A375 (cell line): ENCODE measurements at places on chromosomes 5 and 9. TPM values are rescaled to one million over a fixed set of nuclear protein-coding genes. Genes with fewer than 3 reads are reported as not detected.

Gene CA9
- 23.5 and 29.2 TPM in 2 replicates for total RNA-seq

Gene FAM169A
- 12.4 and 13.1 TPM in 2 replicates for total RNA-seq

Gene ZSWIM6
- total RNA-seq = 5.7 and 7.1 TPM in 2 replicates

Gene KIF24
- total RNA-seq = 4.5 and 4.6 TPM in 2 replicates

Gene CCDC152
- 0.23 and 0.27 TPM in 2 replicates for total RNA-seq

Gene AIF1L
- 30.1 and 30.9 TPM in 2 replicates for total RNA-seq

Gene CD74
- 1,665 and 1,791 TPM in 2 replicates for total RNA-seq

Gene EGFL7
- total RNA-seq = 21.5 and 22.0 TPM in 2 replicates

Gene SLC25A2
- total RNA-seq = 0.19 TPM in 1 of 2 replicates, not detected in the other

Gene DENND4C
- 32.2 and 35.5 TPM in 2 replicates for total RNA-seq

Gene FAM221B
- total RNA-seq = not detected in 2 replicates

Gene ZNF658
- total RNA-seq = 3.7 and 4.3 TPM in 2 replicates

Gene TAL2
- 0.24 TPM in 1 of 2 replicates, not detected in the other for total RNA-seq

Gene NTNG2
- 0.23 and 0.80 TPM in 2 replicates for total RNA-seq

Gene PCDHA9
- 1.8 and 2.2 TPM in 2 replicates for total RNA-seq

Gene TMEM215
- total RNA-seq = not detected in 2 replicates

Gene FRRS1L
- not detected in 2 replicates for total RNA-seq

Gene PCDHGC3
- total RNA-seq = 62.5 and 65.1 TPM in 2 replicates

Gene SPATA31D1
- total RNA-seq = not detected in 2 replicates

Gene RBM18
- 8.7 and 11.7 TPM in 2 replicates for total RNA-seq

Gene CDKN2B-AS1
- 0.08 TPM in 1 of 2 replicates, not detected in the other for total RNA-seq

Gene EQTN
- not detected in 2 replicates for total RNA-seq

Gene SLC34A1
- total RNA-seq = 0.34 and 0.61 TPM in 2 replicates

Gene LRRC19
- not detected in 2 replicates for total RNA-seq

Gene OR1J2
- 0.49 TPM in 1 of 2 replicates, not detected in the other for total RNA-seq

Gene IL5
- not detected in 2 replicates for total RNA-seq

Gene ANKRD33B
- total RNA-seq = 11.8 and 13.6 TPM in 2 replicates
